ENCODE measurements at places on chromosomes 4 and X.

DNA sequence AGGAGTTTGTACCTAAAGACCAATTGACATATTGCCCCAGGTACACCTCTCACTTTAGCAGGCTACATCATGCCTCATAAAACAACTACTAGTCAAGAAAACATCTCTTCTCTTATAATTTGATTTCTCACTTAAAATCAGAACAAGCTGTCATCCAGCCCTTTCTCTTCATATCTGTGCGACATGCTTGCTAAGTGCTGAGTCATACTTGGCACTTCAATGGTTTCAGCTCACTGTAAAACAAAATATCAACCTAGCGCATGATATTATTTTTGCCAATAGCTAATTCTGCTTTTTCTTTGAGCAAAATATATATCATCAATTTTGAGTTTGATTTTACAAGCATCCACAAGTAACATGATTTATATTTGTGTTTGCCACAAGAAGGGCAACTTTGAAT lies 27.9 kb upstream of the FUNDC1 start:
- DNase-seq, result peak; percentile 8

DNA sequence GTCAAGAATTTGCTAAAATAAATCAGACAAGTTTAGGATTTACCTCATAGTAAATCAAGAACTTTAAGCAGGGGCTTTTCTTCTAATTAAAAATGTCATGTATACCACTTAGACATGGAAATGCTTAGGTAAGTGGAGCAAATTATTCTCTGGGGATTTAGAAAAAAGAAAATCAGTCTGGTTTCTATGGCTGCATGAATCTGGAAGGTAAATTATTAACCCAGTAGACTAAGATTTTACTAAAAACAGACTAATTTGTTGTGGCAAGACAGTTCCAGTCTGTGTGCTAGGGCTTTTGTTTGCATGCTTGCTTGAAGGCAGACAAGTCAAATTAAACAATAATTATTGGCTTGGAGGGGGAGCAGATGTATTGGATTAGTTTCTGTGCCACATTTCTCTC lies 140.6 kb downstream of the TBL1X start:
- DNase-seq, result no peak

DNA sequence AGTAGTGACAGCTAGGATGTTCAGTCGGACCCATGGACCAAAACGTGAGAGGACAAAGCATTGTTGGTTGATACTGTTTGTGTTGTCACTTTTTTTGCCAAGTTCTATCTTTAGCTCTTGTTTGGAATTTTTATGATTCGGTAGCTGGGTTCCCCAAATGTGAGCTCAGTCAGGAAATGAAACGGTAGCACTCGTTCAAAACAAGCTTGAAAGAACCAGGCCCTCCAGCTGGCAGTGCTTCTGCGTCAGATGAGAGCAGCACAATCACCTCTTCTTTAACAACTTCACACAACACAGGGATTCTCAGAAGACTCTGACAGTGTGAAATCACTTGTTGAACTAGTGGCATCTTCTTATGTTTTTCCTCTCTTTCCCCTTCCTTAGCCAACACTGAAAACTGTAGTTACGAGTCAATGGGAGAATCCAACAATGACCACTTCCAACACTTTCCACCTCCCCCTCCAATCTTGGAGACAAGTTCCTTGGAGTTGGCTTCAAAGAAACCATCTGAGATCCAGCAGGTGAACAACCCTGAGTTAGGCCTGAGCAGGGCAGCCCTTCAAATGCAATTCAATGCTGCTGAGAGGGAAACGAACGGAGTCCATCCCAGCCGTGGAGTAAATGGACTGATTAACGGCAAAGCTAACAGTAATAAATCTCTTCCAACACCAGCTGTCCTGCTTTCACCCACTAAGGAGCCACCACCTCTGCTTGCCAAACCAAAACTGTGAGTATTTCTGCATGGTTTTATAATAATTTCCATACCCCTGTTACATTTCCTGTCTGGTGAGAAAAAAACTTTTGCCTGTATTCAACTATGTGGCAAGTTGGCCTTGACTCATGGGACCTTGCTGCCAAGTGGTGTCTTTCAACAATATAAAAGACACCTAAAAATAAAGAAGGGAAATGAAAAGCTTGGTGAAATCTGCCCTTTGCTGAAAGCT lies 214.6 kb downstream of the PALLD start:
- DNase-seq, result peak; percentile 79

DNA sequence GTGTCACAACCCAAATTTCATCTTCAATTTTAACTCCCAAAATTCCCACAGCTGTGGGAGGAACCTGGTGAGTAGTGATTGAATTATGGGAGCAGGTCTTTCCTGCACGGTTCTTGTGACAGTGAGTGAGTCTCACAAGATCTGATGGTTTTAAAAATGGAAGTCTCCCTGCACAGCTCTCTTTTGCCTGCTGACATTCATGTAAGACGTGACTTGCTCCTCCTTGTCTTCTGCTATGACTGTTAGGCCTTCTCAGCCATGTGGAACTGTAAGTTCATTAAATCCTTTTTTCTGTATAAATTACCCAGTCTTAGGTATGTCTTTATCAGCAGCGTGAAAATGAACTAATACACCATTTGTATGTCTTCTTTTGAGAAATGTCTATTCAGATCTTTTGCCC lies 13.0 kb upstream of the BLTP1 start:
- DNase-seq, result no peak

- DNase-seq, result no peak
Observed at GRCh38 chr4:40307627-40308497, 27.3 kb upstream of the CHRNA9 start.

DNA sequence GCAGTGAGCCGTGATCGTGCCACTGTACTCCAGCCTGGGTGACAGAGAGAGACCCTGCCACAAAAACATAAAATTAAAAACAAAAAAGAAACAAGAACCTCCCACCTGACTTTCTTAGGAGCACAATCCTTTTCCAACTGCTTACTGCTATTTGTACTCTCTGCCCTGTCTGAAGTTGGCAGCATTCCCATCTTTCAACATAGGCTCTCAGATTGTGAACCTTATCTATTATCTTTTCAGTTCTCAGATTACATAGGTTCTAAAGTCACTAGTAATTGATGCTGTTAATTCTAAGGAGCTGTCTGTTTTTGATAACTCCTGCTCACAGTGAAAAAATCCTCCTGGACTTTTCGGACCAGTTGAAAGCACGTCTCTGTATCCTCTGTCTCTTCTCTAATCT lies 812.2 kb upstream of the CT83 start:
- DNase-seq, result no peak

- no peak for DNase-seq
Observed at GRCh38 chr4:136136601-136137000, 1395.7 kb downstream of the PCDH18 start.

DNA sequence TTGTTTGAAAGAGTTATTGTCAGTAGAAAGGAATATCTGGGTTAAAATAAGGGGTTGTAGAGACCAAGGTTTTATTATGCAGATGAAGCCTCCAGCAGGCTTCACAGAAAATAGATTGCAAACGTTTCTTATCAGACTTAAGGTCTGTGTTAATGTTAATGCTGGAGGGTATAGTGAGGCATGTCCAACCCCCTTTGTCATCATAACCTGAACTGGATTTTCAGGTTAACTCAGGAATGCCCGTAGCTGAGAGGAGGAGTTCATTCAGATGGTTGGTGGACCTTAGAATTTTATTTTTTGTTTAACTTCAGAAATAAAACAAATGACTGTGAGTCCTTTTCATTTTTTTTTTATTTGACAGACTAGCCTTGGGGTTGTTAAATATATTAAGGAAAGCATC lies 354.1 kb downstream of the GPM6A start:
- DNase-seq, result no peak

DNA sequence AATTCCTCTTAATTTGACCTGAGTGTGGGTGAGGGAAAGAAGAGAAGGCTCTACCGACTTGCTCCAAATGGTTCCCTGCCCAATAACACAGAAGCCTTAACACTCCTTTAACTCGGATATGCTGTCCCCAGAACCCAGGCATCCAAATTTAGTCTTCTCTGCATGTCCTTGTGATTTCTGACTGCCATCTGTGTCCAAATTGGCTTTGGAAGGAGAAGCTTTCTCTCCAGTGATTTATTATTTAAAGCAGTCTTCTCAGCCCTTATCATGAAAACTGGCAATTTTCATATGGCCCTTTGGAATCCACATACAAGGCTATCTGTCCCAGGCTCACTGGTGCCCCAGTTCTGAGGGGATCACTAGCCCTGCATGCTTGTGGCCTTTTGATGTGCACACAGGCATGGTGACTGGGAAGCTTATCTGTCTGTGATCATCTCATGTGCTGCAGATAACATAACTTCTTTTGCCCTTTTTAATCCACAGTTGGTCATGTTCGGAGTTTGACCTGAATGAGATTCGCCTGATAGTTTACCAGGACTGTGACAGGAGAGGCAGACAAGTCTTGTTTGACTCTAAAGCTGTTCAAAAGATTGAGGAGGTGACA lies 56.7 kb downstream of the FNIP2 start:
- no peak for DNase-seq

DNA sequence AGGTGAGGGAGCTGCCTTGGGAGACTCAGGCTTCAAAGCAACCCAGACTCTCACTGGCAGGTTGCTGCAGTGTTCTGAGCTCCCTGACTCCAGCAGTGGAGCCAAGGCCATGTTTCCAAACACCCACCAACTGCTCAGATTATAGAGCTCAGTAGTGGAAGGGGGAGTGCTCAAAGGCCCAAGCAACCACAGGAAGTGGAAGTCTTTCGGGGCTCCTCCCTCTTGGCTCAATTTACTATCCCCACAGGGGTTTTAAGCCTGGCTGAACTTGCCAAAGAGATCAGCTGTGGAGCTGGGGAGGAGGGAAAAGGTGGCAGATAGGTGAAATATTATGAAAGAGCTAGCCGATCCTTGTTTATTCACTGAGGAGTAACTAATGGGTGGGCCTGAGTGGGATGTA lies 82.5 kb downstream of the HPRT1 start:
- peak; percentile 13 for DNase-seq

DNA sequence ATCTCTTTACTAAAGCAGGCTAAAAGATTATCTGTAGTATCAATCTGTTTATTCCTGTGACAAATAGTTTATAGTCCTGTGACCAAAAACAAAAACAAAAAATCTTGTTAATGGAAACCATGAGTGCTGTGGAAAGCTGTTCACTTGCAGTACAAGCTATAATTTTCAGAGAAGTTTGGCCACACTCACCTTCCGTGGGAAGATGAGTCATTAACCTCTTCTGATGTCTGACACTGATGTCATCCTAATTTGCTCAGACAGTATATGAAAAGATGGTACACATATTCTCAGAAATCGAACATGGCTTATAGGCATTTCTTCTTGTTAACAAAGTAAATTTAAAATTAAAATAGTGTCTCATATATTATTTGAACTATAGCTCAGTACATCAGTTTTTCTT lies 19.9 kb upstream of the ENPP6 start:
- no peak for DNase-seq

DNA sequence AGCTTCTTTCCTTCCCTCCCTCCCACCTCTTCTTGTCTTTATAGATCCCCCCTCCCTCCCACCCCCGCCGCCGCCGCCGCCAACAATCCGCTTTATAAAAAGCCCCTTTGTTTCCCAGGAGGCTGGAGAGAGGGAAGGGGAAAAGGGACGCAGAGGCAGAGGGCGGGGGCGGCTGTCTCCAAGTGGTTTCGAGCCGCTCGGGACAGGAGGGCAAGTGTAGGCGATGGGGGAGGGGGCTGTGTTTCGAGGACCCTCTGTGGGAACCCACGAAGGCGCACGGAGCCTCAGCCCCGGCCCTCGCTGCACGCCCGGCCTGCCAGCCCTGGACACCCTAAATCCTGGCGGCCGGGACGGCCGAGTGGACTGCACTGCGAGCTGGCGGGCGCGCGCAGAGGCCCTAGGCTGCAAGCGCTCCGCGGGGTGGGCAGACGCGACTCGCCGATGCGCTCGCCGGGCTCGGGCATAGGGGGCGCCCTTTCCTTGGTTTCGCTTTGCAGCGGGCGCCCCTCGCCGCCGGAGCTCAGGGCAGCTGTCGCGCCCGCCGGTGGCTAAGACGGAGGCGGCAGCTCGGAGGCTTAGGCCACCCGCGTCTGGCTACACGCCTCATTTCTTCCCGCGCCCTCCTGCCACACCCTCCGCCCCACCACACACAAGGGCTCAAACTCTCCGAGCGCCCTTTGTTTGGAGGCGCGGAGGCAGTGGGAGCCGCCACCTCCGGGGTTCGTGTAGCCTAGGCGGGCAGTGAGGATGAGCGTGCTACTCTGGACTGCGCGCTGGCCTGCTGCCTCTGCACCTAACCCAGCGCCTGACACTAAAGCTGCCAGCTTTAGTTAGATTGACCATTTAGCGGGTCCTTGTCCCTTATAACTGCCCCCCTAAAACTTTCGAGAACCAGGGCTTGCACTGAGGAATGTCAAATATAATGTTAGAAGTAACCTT lies 2.2 kb downstream of the MAMLD1 start:
- DNase-seq, result peak; percentile 59

- no peak for DNase-seq
Observed at GRCh38 chr4:80876810-80877209, 153.7 kb upstream of the BMP3 start.

GRCh38 chrX:8748855-8749254 lies 16.9 kb upstream of the ANOS1 start:
- peak; percentile 55 for DNase-seq

GRCh38 chr4:102959496-102959895 lies 60.0 kb downstream of the SLC9B1 start:
- peak; percentile 6 for DNase-seq

GRCh38 chr4:39614487-39615162 lies 24.0 kb downstream of the SMIM14 start:
- DNase-seq, result peak; percentile 46

- peak; percentile 6 for DNase-seq
Observed at GRCh38 chrX:41730081-41730480, 6.1 kb downstream of the GPR82 start.

DNA sequence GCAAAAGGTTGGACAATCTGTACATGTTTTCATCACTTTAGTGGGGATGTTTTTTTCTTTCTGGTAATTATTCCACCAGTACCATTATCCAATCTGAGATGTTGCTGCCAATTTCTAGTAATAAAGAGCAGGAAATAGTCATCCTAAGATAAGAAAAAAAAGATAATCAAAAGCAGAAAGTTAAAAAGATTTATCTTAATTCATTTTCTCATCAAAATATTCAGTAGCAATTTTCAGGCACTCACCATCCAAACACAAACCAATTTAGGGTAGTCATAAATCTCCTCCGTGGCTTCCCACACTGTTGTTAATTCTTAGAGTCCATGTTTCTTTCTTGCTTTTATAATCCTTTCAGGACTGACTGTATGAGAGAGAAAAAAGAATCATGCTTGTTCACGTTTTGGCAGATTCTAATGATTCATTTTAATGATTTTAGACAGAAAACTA lies 263.7 kb upstream of the UGT8 start:
- no peak for DNase-seq

DNA sequence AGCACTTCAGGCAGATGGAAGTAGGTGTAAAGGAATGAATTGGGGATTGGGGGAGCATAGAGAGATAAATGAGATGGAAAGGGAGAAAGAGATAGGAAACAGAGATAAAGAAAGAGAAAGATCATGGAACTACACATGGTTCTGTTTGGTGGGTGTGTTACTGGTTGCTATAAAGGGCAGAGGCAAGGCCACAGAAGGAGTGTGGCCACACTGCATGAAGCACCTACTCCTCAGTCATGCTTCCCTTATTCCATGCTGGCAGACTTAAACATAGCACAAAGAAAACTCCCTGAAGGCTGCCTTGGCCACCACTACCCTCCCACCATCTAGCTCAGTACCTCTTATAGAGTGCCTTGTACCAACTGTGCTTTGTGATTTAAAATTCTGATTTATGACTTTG lies 56.9 kb downstream of the OPHN1 start:
- no peak for DNase-seq

GRCh38 chrX:12013211-12013618 lies 125.1 kb upstream of the FRMPD4 start:
- DNase-seq, result peak; percentile 6

GRCh38 chrX:68832101-68832416 lies 3.2 kb downstream of the EFNB1 start:
- DNase-seq, result peak; percentile 80
